ENCODE measurements at places on chromosomes 2 and 18.

GRCh38 chr2:100391735-100392515, 25.5 kb downstream of the CHST10 start:
- DNase-seq: no peak

DNA sequence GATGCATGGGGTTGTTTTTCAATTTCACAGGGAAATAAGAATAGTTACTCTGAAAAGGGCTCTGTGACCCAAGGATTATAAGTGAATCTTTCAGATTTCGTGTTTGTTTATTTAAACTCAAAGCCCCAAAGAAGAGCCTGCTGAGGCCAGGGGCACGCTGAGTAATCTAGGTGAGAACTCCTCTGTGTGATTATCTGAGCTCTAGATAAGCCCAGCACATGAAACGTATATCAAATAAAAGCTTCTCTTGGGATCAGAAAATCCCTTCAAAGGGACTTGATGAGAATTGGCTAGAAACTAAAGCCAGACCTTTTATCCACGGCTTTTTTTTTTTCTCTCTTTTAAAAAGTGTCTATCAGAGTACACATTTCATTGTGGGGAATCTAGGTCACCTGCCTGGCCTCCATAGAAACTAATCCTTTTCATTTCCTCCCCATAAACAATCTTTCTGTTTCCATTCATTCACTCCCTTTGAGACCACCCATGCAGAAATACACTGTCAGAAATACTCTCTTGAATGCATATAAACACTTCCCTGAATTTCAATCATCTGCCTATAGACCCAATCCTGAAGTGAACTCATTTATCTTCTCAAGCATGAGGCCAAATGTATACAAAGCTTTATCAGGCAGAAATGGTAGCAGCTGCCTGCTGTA, 137.4 kb downstream of the RIT2 start:
- DNase-seq: no peak

GRCh38 chr2:11406958-11407381, 59.0 kb downstream of the E2F6 start:
- no peak for DNase-seq

GRCh38 chr2:15889442-15890123, 50.8 kb upstream of the MYCN start:
- DNase-seq: no peak

DNA sequence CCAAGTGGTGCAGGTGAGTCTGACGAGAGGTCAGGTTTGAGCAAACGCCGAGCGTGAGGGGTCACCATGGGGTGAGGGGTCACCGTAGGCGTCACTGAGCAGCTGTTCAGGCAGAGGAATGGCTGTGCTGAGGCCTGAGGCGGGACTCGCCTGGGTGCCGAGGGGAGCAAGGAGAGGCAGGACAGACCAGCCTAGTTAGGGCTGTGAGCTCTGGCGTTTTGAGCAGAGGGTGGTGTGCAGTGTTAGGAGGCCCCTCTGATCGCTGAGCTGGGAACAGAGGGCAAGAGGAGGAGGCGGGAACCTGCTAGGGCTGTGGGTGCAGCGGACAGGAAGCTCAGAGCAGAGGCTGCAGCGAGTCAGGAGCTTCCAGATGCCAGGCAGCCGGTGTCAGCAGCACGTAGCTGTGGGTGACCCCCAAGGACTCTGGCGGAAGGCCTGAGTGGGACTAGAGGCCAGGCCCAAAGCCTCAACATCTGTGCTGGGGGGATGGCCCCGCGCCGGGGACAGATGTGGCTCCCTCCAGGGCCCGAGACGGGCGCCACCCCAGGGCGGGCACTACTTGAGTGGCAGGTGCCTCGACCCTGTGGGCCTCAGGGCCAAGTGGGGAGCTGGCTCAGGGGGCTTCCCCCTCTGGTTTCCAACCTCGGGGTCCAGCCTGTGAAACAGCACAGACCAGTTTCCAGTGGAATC, 55.7 kb downstream of the KCNG2 start:
- no peak for DNase-seq

DNA sequence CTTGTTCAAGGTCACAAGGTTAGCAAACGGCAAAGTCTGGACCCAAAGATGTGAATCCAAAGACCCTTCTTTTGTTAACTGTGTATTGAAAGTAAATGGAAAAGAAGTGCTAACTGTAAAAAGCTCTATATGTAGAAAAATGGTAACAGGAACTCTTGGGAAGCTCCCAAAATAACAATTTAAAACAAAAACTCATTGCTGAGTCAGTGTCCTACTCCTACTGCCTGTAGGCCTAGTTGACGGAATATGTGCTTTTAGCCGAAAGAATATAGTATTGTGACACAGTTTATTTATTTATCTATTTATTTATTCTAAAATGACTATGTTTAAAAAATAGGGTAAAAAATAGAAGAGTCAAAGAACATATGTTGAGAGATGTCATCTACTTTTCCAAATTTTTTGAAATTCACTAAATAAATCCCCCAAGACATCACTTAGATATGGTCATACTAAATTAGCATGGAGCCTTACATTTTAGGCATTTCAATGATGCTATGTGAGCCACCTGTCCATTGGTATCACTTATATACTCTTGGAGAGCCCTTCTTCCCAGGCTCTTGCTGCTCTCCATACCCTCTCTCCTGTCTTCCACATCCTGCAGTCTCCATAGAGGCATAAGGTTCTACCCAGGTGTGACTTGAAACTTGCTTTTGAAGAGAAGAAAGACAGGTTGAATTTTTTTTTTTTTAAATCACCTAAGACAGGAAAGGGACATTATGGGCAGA, 13.7 kb downstream of the COL5A2 start:
- no peak for DNase-seq

GRCh38 chr2:220315098-220315823, 687.8 kb downstream of the SLC4A3 start:
- DNase-seq: no peak

GRCh38 chr2:241637795-241638660, 535 bp downstream of the ATG4B start:
- no peak for DNase-seq

- no peak for DNase-seq
Observed at GRCh38 chr2:188848887-188849435, 125.2 kb upstream of the COL3A1 start.

DNA sequence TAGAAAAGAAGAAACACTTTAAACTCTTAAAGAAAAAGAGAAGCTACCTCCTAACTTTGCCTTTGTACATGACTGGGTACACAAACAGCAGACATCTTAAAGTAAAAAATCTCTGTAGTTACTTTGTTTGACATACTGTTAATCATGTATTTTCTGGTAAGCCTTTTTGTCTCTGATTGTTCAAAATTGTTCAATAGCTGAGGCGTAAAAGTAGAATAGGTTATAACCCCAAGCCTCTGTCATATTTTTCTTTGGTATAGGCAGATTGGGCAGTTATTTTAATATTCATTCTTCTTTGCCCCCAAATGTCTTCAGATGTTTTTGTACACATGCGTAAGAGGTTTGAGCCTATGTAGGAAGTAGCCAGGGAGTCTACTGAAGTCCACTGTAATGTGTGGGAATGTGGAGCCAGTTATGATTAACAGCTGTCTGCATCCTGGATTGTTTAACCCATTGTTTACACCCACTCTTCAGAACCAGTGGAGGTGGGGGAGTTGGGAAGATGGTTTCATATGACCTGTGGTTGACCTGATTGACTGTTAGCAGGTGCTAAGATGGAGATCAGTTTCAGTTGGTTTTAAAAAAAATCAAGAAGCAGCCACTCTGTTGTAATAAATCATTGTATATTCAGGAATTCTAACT, 150.5 kb downstream of the TANC1 start:
- no peak for DNase-seq

- no peak for DNase-seq
Observed at GRCh38 chr2:19843992-19844515, 57.7 kb downstream of the TTC32 start.
